Cerebellum (tissue), 4 donors: ENCODE measurements at places on chromosomes 2 and 18.
A peak's percentile ranks its signal among the peaks of the same experiment; 100 is the strongest.

- no peak for DNase-seq
Measured at GRCh38 chr2:239539776-239540100, 138.9 kb upstream of the HDAC4 start.

- no peak for DNase-seq
Measured at GRCh38 chr18:6959110-6959509, 158.5 kb downstream of the LAMA1 start.

GRCh38 chr2:14942987-14943386 is 310.5 kb downstream of the LRATD1 start:
- DNase-seq, result no peak

GRCh38 chr2:228613133-228613850 is 431.8 kb upstream of the SPHKAP start:
- DNase-seq, result no peak

DNA sequence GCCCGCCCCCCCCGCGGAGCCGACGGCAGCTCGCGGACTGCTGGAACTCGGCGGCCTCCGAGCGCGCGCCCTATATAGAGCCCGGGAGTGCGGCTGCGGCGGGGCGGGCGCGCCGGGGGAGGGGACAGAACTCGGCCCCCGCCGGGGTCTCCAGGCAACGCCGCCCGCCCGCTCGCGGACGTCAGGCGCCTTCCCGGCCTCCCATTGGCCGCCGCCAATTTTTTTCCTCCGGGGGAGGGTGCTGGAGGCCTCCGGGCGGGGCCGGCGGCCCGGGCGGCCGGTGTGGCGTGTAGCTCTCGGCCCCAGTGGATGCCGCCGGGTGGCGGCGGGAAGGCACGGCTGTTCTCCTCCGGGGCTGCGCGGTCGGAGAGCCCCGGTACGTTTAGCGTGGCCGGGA is at the start of gene ZFP36L2:
Gene ZFP36L2 (minus strand): TSS at position 49 of the 397 bp plus-strand sequence. CDS start 291 bp downstream, outside the sequence.
- peak; percentile 80 for DNase-seq

GRCh38 chr18:74476140-74476539 is 19.0 kb upstream of the DIPK1C start:
- peak; percentile 19 for DNase-seq

GRCh38 chr2:150279686-150280085 is 207.8 kb downstream of the RND3 start:
- DNase-seq, result no peak

- DNase-seq, result no peak
Measured at GRCh38 chr2:218709908-218710307, 727 bp upstream of the TTLL4 start.

DNA sequence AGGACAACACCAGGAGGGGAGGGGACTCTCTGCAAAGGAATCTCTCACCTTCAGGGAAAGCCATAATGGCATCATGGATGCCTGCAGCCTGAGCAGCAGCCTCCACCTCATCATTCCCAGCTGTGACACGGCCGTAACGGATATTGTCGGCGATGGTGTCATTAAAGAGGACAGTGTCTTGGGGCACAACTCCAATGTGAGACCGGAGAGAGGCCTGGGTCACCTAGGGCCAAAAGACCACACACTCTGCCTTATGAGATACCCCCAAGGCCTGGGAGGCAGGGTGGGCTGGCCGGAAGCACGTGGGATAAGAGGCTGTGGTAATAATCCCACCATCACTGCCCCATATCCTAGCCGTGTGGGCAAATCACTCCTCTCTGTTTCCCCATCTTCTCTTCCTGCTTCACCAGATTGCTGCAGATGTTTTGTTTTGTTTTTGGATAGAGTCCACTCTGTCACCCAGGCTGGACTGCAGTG is 4.3 kb downstream of the ZFAND2B start:
- DNase-seq, result no peak

DNA sequence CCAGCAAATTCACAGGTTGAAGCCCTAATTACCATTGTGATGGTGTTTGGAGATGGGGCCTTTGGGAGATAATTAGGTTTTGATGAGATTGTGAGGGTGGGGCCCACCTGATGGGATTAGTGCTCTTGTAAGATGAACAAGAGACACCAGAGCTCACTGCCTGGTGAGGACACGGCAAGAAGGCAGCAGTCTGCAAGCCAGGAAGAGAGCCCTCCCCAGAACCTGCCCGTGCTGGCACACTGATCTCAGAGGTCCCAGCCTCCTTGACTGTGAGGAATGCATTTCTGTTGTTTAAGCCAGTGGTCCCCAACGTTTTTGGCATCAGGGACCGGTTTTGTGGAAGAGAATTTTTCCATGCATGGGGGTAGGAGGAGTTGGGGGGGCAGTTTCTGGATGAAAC is 240.7 kb downstream of the KLHL29 start:
- DNase-seq, result no peak

- no peak for DNase-seq
Measured at GRCh38 chr2:139925903-139926302, 1145.7 kb upstream of the NXPH2 start.

GRCh38 chr2:176079831-176080539 is 3.8 kb downstream of the EVX2 start:
- no peak for DNase-seq

DNA sequence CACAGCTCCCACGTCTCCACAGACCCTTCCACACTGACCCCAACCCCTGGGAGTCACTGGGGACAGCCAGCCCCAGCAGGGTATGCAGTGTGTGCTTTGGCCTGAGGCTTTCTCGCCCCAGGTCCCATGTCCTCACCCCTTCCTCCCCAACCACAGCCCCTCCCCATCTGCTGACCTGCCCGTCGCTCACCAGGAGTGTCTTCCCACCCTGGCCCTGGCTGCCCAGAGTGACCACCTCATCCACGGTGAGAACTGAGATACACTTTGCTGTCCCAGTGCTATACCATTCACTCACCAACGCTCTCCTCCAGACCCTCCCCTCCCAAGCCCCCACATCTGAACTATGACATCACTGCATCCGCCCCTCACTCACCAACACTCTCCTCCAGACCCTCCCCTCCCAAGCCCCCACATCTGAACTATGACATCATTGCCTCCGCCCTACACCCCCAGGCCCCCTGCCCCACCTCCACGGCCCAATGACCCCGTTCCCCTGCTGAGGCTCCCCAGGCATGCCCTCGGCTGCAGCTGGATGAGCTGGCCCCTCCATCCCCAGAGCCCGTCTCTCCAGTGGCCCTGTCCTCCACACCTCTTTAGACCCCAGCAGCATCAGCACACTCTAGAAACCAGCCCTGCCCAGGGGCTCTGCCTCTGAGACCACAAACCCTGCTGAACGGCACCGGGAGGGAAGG is 55.2 kb downstream of the ANKMY1 start:
- DNase-seq, result no peak

DNA sequence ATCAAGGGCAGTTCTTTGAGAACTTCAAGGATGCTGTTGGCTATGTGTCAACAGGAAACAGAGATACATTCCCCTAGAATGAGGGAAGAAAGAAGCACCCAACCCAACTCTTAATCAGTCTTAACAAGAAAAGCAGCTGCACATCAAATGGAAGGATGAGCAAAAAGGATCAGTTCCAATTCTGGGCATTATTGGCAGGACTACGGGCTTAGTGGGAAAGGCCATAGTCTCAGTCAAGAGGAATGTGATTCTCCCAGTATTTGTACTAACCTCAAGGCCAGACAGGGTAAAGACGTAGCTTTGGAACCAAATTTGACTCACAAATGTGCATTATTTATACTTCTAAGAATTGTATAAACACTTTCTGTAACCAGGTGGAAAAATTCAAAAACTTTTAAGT is 18.2 kb downstream of the BMP10 start:
- DNase-seq, result no peak

- DNase-seq, result no peak
Measured at GRCh38 chr2:196163285-196163684, 8.1 kb downstream of the STK17B start.

DNA sequence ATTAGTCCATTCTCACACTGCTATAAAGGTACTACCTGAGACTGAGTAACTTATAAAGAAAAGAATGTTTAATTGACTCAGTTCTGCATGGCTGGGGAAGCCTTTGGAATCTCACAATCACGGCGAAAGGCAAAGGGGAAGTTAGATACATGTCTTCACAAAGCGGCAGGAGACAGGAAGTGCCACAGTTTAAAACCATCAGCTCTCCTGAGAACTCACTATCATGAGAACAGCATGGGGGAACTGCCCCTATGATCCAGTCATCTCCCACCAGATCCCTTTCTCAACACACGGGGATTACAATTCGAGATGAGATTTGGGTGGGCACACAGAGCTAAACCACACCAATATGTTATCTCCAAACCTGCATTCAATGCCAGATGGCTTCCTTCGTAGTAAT is 716.1 kb downstream of the DCC start:
- DNase-seq, result no peak

DNA sequence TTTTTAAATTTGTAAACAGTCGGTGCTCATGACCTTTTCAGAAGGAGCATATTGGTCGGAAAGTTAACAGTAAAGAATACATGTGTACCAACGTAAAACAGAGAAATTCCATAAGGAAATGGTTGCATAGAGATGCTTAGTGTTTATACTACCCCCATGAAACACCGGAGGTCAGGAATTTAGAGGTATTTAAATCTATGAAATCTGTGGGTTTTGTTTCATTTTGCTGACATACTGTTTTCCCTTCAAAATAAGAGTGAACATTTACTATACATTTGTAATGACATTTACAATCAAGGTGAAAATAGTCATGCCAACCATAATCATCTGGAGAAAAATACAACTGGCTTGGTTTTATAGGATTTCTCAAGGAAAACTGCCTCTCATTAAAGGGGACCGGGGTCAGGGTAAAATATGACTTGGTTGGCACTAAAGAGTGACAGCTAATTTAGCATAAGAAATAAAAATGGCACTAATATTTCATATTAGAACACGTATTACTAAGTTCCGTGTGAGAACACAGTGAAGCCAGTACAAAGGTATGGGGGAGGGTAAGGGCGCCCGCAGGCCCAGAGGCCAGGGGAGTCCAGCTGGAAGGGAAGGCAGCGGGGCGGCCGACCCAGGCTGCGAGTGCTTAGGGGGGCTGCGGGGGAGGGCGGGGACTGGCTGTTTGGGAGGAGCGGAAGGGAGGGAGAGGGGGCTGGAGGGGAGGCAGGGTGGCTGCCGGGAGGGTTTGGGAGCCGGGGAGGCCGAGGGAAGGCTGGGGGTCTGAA is 1.1 kb upstream of the RNU4ATAC start:
- peak; percentile 55 for DNase-seq

DNA sequence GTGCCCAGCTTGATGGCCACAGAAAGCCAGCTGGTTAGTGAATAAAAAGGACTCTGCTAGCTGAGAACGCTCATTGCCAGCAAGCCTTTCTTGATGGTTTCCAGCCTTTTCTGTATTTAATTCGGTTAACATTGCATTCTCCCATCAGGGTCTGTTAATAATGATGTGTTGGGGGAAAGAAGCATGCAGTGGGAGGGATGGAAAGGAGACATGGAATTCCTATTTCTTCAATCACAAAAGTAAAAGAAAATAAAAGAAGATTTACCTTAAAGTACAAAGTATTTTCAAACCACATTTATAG is 141.9 kb upstream of the RBBP8 start:
- DNase-seq, result no peak

DNA sequence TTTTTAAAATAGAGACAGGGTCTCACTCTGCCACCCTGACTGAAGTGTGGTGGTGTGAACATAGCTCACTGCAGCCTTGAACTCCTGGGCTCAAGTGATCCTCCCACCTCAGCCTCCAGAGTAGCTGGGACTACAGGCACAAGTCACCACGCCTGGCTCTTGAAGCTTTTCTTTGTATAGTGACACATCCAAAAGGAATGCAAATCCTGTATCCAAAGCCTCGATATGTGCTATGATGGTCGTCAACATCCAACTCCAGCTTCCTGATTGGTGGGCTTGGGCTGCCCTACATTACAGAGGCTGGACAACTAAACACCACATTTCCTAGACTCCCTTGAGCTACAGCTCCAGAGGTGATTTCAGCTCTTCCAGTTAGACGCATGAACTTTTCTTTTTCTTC is 101.7 kb upstream of the PGAP1 start:
- DNase-seq, result no peak

- DNase-seq, result no peak
Measured at GRCh38 chr18:62878305-62878704, 163.0 kb downstream of the PHLPP1 start.

DNA sequence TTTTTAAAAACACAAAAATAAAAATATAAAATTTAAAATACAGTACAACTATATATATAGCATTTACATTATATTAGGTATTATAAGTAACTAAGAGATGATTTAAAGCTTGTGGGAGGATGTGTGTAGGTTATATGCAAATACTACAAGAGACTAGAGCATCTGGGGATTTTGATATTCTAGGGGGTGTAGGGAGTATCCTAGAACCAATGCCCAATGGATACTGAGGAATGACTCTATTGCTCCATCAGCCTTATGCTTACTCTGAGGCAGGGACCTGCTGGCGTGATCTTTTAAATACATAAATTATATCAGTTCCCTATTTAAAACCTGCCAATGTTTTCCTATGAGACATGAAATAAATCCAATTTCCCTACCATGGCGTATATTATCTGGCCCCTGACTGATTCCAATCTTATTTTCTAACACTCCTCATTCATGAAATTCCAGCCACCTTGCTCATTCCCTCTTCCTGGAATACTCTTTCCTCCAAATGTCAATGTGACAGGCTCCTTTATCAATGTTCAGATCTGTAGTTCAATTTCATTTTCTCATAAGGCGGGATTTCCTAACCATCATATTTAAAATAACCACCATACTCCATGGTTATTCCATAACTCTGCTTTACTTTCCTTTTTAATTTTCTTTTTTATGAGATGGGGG is 22.2 kb downstream of the SP3 start:
- no peak for DNase-seq

GRCh38 chr2:43482961-43483360 is 112.9 kb downstream of the THADA start:
- DNase-seq, result no peak

DNA sequence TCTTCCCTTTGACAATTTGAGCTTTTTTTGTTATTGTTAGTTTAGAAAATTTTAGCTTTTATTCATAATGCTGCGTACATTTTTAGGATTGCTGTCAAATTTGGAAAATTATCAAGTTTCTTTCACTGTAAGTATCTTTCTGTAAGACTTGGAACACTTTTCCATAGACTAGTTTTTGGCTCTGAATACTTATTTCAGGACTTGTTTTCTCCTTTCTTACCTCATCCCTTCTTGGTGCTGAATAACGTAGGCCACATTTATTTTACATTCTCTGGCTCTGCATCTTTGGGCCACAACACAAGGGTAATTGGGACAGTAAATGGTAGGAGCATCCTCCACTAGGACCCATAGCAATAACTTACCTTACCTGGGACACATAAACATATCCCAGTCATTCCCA is 85.1 kb downstream of the CCDC85A start:
- no peak for DNase-seq

DNA sequence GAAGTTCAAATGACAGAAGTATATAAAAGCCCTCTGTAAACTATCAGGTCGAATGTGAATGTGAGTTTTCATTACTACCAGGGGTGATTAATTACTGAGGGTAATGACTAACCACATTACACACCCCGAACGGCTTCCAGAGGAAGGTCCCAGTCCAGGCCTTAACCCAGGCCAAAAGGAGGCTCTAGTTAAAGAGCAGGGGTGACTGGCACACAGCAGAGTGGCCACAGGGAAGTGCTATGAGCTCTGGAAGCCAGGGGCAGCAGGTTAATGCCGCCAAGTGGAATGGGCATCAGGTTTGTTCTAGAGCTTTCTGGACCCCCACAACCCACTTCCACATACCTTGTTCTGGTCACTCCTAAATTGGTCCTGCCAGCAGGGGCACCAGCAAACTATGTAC is 87.7 kb downstream of the BCL11A start:
- DNase-seq, result no peak
